ENCODE measurements at places on chromosomes 5 and 9.

DNA sequence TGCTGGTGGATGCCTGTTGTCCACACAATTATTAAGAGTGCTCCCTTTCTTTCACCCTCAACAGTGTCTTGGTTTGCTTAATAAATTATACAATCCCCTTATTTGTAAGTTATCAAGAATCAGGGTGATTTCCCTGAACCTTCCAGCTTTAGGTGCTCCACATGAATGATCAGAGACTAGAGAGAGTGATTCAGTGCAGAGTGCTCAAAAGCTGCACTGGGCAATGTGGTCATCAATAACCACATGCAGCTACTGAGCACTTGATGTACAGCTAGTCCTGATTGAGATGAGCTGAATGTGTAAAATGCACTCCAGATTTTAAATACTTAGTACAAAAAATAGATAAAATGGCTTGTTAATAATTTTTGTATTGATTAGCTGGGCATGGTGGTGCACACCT lies 76.8 kb upstream of the TRIO start:
- DNase-seq: no peak

- DNase-seq: no peak
Observed at GRCh38 chr5:142307146-142307890, 17.5 kb downstream of the SPRY4 start.

- DNase-seq: no peak
Observed at GRCh38 chr5:144594919-144595318, 424.2 kb downstream of the KCTD16 start.

GRCh38 chr5:98588215-98588614 lies 185.2 kb upstream of the RGMB start:
- no peak for DNase-seq

GRCh38 chr9:103037508-103038477 lies 42.7 kb downstream of the CYLC2 start:
- DNase-seq: no peak

DNA sequence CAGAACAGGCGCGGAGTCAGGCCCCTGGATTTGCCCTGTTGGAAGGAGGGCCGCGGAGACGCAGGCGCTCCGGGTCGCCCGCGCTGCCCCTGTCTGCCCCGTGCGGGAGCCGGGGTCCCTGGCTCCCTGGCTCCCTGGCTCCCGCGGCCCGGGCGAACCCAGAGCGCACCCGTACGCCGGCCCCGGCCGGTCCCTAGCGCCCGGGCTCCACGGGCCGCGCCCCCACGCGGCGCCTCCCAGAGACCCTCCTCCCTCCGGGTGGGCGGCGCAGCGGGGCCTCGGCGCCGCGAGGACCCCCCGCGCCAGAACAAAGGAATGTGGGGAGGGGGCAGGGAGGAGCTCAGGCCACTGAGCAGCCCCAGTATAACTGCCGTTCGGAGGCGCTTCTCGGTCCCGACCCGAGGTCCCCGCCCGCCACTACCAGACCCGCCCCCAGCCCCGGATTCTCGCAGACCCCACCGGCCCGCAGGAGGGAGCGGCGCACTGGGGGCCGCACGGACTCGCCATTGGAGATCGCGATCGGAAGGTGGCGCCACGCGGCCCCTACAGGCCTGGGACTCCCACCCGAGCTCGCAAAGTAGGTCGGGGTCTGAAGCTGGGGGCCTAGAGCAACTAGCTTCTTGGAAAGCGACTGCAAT lies 2.4 kb downstream of the NFIL3 start:
- no peak for DNase-seq

- DNase-seq: no peak
Observed at GRCh38 chr9:120151806-120152205, 428.2 kb downstream of the CDK5RAP2 start.
